Stimulated activated naive CD4-positive, alpha-beta T cell (primary cell): ENCODE measurements at places on chromosomes 11 and 22.

- DNase-seq, result no peak
Measured at GRCh38 chr11:122749005-122749687, 89.2 kb upstream of the CRTAM start.

DNA sequence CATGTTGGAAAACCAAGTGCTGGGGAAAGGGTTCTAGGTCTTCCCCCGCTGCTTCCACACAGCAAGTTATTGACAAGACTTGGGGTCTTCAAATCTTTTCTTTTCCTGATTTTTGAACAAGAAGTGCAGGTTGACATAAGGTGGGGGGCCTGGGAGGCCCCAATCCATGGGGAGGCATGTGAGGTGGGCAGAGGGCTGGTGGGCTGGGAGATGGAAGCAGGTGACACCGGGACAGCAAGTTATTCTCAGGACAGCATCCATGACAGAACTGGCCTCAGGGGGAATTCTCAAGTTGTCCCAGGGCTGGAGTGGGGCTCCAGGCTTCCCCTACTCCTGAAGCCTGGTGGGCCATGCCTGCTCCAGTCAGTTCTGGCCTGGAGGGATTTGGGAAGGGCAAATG, 5.5 kb downstream of the FGF19 start:
- no peak for DNase-seq

GRCh38 chr11:70305501-70305900, 35.0 kb downstream of the PPFIA1 start:
- no peak for DNase-seq

DNA sequence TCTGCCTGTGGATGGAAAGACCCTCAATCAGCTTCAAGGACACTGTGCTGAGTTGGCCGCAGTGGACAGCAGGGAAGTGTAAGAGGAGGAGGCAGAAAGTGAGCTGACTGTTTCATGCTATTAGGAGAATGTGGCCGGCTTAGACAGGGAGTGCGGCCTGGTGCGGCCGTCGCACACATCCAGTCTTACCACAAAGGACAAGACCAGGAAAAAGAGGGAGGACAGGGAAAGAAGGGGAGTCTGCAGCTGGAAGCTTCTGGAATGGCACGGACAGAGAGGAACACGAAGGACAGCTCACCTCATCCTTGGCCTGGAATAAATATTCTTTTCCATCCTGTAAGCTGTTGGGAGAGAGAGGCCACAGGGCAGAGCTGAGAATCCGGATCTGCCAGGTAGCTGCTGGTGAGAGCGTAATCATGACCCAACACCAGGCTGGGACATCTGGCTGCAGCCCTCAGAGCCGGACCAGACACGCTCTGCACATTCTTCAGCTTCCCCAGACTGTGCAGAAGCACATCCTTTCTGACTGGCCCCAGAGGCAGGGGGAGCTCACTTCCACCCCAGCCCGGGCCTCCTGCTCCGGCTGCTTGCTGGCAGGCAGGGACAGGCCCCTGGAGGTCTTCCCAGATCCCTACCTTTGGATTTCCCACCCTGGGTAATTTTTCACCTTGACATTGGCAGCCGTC, 8.6 kb upstream of the RBM4B start:
- DNase-seq, result no peak

DNA sequence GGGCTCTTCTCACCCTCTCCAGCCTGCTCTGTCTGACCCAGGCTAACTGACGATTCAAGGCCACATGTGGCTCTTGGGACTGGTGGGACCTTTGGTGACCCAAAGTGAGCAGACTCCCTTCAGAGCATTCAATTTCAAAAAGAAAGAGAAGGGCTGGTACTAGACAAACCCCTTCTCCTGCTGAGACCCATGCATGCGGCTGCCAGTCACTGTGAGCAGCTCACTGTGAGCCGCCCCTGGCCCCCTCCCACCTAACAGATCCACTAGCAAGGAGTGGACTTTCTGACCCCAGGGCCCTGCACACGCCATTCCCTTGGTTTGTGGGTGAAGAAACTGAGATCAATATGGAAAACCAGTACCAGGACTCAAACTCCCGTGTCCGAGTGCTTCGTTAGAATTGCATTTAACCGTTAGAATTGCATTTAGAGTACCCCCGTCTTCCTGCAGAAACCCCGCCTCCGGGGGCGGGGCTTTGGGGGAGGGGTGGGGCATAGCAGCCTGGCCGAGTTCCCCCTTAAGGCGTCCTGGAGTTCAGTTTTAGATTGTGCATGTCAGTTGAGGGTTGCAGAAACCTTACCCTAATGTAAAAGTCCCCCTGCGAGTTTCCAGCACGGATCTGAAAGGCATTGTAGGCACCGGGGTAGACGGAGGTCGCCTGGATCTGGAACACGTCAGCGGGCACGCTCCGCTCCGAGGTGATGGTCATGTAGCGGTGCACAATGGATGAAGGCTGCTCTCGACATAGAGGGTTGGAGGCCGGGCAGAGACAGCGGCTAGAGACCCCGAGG, 5.1 kb downstream of the EFEMP2 start:
- DNase-seq, result no peak

DNA sequence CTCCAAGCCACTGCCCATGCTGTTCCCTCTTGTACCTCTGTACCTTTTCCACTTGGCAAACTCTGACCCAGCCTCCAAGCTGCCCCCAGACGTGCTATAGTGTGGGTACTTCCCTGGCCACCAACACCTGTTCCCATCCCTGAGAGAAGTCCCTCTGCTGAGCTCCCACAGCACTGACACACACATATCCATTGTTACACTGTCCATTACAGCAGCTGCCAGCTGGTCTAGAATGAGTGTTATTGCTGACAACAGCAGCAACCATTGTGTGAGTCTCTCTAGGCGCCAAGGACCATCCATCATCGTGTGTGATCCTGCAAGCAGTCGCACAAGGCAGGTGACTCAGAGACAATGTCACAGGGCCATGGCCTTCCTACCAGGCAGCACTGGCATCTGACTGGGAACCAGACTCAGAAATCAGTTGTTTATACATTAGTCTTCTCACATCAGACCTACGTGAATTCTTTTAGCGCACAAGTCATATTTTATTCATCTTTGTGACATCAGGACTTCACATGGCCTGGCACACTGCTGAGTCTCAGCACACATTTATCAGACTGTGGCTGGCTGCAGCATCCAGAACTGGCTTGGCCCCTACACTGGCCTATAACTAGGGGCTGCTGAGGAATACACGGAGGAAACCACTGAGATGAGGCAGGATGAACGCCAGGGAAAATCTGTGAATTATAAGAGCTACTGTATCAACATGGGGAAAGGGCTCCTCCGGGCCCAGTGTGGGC, 56.4 kb downstream of the SGSM3 start:
- DNase-seq, result no peak

- no peak for DNase-seq
Measured at GRCh38 chr11:126880872-126881271, 119.7 kb downstream of the KIRREL3 start.

GRCh38 chr11:86782742-86783141, 17.6 kb upstream of the PRSS23 start:
- DNase-seq, result no peak

- DNase-seq, result no peak
Measured at GRCh38 chr22:35892192-35892591, 136.4 kb downstream of the RBFOX2 start.

DNA sequence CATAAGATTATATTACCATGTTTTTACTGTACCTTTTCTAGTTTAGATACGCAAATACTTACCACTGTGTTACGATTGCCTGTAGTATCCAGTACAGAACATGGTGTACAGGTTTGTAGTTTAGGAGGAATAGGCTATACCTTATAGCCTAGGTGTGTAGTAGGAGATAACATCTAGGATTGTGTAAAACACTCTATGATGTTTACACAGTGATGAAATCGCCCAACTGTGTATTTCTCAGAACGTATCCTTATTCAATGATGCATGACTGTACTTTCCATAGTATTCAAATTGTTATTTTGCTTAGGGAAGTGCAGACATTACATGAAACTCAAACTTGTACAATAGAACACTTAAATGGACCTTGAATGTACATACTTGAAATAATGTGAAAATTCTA, 188.1 kb upstream of the PDGFD start:
- no peak for DNase-seq

DNA sequence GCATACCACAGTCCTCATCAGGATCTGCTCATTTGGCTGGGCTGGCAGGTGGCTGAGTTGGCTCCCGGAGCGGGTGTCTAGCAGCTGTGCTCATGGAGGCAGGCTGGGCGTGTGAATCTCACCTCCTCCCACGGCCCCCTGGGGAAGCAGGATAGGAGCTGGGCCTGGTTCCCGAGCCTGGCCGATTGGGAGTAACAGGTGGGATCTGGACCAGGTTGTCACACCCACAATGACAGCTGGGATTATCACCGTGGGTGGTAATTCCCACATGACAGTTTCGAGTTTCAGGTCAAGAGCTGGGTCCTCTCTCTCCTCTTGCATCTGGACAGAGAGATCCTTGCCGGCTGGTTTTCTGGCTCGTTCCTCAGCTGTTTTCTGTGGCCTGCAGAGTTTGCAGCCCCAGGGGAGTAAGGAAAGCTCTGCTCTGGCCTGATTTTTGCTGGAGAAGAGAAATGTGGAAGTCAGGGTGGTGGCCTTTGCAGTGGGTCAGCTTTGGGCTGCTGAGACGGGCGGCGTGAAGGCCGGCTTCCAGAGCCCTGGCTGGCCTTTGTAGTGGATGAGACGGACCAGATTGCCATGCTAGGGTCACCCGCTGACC, 57.0 kb downstream of the BCR start:
- no peak for DNase-seq

- DNase-seq, result no peak
Measured at GRCh38 chr11:68935516-68936357, 32.0 kb downstream of the IGHMBP2 start.

- no peak for DNase-seq
Measured at GRCh38 chr11:70717936-70718595, 319.7 kb downstream of the CTTN start.

GRCh38 chr22:28297504-28297903, 378.4 kb upstream of the PITPNB start:
- no peak for DNase-seq

DNA sequence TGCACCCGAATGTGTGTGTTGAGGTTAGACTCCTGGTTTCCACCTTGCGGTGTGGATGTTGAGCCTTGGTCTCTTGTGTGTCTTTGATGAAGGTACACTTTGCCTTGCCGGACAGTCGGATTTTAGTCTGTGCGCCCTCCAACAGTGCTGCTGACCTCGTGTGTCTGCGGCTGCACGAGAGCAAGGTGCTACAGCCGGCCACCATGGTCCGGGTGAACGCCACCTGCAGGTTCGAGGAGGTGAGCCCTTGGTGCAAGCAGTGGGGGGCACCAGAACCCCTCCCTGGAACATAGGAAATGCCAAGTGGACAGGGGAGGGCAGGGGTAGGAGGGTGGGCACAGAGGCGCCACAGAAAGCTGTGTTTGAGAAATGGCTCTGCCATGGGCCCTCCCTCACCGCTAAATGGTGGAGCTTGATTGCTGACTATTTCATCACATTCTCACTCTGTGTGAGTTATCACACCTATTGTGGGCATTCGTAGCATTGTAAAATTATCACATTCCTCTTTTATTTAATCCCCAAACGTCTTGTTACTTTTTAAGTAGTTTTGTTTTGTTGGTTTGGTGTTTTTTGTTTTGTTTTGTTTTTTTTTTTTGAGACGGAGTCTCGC, 26.4 kb upstream of the PANX2 start:
- DNase-seq, result no peak

GRCh38 chr22:27895600-27895999, 23.5 kb downstream of the PITPNB start:
- no peak for DNase-seq

DNA sequence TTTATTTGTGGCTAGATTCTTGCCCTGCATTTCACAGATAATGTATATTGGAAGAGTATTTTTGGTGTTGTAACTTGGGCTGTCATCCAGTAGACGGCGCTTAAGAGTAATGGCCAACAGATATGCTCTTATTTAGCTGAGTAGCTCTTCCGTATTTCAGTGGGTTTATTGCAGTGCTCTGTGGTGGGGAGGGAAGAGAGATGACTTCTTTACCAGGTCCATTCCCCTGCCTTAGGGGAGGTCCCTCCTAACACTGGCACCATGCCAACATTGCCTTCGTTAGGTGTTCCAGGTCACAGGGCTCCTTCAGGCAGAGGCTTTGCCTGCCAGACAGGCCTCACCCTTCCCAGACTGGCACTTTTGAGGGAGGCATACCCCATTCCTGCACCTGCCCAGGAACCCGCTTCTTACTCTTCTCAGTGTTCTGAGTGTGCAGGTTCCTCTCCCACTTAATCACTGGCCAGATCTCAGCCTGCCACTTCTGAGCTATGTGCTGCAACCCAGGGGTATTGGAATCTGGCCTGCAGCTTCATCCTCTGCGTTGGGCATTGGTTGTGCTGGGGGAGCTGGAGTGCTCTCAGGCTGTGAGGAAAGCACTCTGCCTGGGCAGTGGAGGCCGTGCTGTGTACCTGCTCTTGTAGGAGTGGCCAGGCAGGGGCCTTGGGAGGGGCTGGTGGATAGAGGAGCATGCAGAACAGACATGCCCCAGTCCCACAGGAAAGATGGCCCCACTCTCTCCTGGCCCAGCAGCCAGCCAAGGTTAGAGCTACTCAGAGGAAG, 29.4 kb upstream of the SLN start:
- DNase-seq, result no peak

DNA sequence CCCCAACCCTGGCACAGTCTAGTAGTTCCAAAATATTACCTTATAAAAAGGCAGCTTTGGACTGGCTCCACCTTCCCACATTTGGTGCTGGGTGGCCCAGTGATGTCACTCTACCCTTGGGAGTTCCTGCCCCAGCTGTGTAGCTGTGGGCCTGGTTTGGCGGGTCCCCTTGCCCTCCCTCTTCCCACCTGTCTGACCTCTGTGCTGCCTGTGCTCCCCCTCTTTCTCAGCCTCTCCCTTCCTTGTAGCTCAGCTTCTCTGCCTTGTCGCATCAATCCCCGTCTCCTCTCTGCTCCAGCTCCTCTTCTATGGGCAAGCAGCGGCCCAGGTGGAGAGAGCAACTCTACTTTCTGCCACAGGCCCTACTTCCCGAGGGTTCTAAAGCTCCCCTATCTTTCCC, 54.6 kb downstream of the CHRDL2 start:
- DNase-seq, result no peak

DNA sequence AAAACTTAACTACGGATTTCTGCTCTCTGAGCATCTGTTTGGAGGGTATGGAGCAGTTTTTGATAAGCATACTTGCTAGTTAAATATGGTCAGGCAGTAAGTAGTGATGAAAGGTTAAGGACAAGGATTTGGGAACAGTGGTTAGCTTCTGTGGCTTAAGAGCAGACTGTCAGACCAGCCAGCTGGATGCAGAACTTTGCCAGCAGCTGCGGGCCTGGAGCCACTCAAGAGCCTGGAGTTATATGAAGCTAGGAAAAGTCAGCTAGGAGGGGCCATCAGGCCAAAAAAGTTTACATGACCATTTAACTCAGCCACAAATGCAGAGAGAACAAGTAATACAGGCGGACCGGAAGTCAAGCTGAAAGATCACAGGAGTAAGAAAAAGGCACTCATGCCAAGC, 1817.7 kb downstream of the LRRC4C start:
- no peak for DNase-seq

GRCh38 chr11:62459080-62459479, 40.2 kb downstream of the SCGB1A1 start:
- no peak for DNase-seq

- DNase-seq, result no peak
Measured at GRCh38 chr22:25909614-25910387, 167.8 kb downstream of the MYO18B start.
